ENCODE measurements at places on chromosomes 2 and 18.
A peak's percentile ranks its signal among the peaks of the same experiment; 100 is the strongest.

- DNase-seq, result no peak
These were observed 95.8 kb upstream of the SPRED2 start for GRCh38 chr2:65528241-65528574.

GRCh38 chr18:44516450-44516849 is 164.2 kb upstream of the SETBP1 start:
- DNase-seq, result no peak

GRCh38 chr18:12034241-12035100 is 53.2 kb downstream of the IMPA2 start:
- no peak for DNase-seq

- DNase-seq, result no peak
These were observed 192.6 kb downstream of the MGAT5 start for GRCh38 chr2:134446383-134447017.

GRCh38 chr2:106095478-106096298 is 98.4 kb downstream of the UXS1 start:
- DNase-seq, result peak; percentile 34

DNA sequence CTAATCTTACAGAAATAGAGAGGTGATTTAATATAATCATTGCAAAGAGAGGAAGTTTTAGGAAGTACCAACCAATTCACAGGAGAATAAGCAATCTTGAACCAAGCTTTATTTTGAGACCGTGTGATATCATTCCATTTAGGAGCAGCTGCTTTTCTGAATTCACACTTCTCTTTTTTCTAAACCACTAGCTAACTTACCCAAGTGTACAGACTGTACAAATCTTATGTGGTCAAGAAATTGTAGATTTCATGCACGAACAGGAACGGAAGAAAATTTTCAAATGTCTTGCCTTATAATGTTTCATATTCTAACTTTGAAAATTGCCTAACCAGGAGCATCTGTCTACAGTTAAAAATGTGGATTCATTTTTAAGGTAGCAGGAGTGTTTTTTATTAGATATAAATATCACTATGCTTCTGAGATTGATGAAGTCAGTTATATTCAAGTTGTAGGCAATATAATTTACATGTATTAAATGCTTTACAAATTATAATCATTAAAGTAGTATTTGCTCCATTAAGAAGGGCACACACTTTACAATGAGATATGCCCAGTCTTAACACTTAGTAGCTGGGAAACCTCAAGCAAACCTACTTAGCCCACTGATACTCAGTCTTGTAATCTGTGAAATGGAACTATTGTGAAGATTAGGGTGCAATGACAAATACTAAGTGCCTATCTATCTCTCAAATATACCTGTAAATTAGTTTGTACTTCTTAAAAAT is 302.2 kb upstream of the STON1 start:
- no peak for DNase-seq
